Left ventricle myocardium inferior (tissue), 1 donor: ENCODE measurements at places on chromosomes 1 and 21. TPM values are rescaled to one million over a fixed set of nuclear protein-coding genes. Genes with fewer than 3 reads are reported as not detected.

- no peaks in the 10 kb centered on the region for H3K36me3 ChIP-seq
- H3K4me1 ChIP-seq: no peaks in the 10 kb centered on the region
- no peak for DNase-seq
- H3K27ac ChIP-seq: no peak overlapping the region
These were observed 285.6 kb downstream of the GRIK1 start for GRCh38 chr21:29654203-29654602.

DNA sequence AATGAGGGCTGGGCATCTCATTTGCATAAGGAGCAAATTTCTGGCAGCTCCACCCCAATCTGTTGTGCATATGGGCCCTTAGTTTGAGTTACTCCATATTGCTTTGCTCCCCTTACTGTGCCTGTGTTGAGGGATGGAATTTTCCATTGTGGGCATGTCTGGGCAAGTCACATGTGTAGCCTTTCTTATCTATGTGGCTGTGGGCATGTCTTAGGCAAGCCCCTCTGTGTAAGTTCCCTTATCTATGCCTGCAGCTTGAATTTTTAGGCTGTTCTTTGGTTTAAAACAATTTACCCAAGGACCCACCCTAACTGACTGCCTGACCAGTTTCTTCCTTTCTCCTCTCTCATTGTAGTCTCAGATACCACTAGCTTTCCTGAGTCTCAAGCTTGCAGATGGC, 405.7 kb upstream of the NCAM2 start:
- no peak overlapping the region for H3K4me3 ChIP-seq
- no peak for DNase-seq
- no peaks in the 10 kb centered on the region for H3K27me3 ChIP-seq
- no peak overlapping the region for H3K27ac ChIP-seq

- no peak overlapping the region for H3K27ac ChIP-seq
- no peaks in the 10 kb centered on the region for H3K4me1 ChIP-seq
- no peak for DNase-seq
- H3K4me3 ChIP-seq: no peak overlapping the region
- H3K27me3 ChIP-seq: no peaks in the 10 kb centered on the region
These were observed 221.2 kb downstream of the FMN2 start for GRCh38 chr1:240312872-240313271.

CELA3B gene
- total RNA-seq: not detected

GRCh38 chr1:100035214-100035613, 65.4 kb downstream of the SLC35A3 start:
- DNase-seq: no peak
- H3K27ac ChIP-seq: no peak overlapping the region
- no peaks in the 10 kb centered on the region for H3K36me3 ChIP-seq
- peaks cover 34% of the 10 kb centered on the region for H3K4me1 ChIP-seq
